ENCODE measurements at places on chromosomes 5 and 9.

- DNase-seq: no peak
Observed at GRCh38 chr9:135243201-135244190, 156.0 kb downstream of the OLFM1 start.

DNA sequence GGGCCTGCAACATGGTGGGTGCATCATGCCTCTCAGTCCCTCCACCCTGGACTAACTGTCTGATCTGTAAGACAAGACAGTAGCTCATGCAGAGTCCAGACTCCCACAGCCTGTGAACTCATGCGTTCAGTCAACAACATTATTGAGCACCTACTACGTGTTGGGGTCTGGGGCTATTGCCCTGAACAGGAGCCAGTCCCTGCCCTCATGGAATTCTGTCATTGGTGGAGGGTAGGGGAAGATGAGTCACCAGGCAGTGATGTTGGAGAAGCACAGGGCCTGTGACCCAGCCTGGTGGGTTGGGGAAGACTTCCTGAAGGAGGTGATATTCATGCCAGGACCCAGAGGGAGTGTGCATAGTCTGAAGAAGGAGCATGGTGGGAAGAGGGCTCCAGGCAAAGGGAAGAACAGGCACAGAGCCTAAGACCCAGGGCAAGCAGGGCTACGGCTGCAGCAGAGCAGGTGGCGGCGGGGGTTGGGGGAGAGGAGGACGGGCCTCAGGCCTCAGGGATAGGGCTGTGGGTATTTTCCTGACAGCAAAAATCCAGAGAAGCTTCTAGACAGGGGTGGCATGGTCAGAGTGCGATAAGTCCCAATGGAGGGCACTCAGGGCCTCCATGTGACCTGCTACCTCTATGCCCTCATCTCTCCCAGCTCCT, 26.7 kb upstream of the PSD2 start:
- no peak for DNase-seq

- DNase-seq: no peak
Observed at GRCh38 chr9:81183761-81184160, 505.6 kb downstream of the TLE1 start.

DNA sequence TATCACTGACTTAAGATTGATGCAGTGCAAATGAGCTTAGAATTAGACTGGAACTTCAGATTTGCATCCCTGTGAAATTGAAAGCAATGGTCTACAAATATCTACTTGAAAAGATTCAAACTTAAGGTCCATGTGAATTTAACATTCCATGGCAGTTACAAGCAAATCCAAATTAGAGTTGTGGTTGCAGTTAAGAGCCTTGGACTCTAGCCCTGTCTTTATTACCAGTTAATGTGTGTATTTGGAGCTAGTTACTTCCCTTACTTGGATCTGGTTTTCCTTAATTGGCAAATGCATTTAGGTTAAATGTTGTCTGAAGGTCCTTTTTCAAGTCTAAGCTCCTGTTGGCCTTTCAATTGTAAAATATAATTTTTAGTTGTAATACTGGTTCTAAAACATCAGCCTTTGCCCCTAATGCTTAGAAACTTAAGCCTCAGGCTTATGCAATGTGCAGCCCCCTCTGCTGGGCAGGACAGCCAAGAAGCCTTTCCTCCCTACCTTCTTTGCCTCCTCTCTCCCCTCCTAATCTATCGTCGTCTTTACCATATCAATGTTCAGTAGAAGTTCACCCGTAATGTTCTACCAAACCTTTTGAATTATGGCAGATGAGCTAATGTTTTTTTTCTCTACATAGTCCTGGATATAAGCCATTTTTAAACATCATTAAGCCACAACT, 59.5 kb downstream of the ERMP1 start:
- DNase-seq: no peak

DNA sequence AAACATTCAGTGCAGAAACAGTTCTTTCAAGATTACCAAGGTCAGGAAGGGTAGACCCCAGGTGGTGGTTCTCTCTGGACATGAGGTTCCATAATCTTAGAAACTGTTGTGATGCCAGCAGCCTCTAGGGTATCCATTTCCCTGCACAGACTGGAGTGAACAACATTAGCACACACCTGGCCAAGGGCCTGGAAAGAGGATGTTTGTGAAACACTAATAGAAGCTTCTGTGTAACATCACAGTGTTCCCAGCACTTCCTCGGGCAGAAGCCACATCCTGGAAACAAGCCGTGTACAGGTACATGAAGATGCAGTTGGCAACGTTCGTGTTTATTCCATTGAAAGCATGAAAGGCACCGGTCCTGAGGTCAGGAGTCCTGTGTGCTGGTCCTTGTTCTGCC, 598.2 kb upstream of the KLF4 start:
- DNase-seq: no peak

DNA sequence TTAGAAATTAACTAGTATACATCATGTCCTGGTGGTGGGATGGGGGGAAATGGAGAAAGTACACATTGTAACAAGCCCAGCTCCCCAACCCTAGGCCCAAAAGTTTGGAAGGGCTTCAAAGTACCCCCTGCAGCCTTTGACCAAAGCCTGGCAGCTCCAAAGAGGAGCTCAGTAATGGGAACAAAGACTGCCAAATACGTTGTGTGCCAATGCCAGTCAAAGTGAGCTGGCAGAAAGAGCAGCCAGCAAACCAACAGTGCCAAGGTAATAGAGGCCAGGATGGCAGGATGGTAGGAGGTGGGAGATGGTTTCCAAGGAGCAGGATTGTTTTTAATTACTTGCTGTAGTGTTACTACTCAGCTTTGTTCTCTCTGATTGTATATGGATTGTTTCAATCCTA, 248.3 kb downstream of the COX7C start:
- DNase-seq: no peak

GRCh38 chr9:74554751-74555419, 57.8 kb downstream of the RORB start:
- no peak for DNase-seq

GRCh38 chr9:129776938-129777768, 24.3 kb upstream of the PTGES start:
- no peak for DNase-seq

GRCh38 chr5:156956321-156956720, 6.7 kb downstream of the TIMD4 start:
- no peak for DNase-seq

DNA sequence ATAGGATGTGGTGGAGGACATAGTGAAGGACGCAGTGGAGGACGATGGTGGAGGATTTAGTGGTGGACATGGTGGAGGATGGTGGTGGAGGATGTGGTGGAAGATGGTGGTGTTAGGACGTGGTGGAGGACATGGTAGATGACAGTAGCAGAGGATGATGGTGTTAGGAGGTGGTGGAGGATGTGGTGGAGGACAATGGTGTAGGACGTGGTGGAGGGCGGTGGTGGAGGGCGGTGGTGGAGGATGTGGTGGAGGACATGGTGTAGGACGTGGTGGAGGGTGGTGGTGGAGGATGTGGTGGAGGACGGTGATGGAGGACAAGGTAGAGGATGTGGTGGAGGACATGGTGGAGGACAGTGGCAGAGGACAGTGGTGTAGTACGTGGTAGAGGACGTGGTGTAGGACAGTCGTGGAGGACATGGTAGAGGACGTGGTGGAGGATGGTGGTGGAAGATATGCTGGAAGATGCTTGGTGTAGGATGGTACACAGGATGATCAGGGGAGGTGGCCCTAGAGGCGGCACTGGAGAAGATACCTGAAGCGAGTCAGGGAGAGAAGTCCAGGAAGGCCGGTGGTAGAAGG, 68.7 kb downstream of the S1PR3 start:
- DNase-seq: no peak

DNA sequence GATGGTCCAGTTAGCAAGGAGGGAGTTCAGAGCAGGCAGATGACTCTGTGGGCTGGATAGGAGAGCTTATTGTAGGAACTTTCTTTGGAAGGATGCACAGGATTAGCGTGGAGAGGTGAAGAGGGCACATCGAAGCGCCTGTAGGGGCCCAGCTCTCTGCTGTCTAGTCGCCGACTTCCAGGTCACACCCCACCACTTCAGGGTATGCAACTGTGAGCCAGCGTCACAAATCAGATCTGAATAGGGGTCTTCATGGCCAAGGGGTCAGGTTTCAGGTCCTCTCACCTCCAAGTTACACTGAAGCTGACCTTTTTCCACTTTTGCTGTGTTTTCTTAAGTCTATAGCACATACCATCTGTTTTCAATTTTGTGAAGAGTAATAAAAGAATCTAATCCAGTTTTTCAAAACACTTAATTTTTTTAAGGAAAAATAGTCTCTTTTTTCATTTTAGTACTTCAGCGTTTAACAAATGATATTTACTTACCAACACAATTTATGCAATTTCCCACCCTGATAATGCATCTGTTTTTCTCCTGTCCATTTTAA, 364.2 kb upstream of the CLINT1 start:
- no peak for DNase-seq

DNA sequence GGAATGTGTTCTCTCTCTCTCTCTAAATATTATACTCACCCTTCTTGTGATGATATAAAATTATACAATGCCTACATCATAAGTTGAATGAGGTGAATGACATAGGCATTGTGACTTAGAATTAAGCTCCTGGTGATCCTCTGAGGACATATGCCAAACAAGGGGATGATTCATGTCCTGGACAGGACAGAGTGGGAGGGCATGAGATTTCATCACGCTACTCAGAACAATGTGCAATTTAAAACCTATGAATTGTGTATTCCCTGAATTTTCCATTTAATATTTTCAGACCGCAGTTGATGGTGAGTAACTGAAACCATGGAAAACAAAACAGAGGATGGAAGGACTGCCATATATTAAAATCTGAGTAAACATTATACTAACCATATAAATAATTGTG, 782.2 kb upstream of the NUDT12 start:
- DNase-seq: no peak

DNA sequence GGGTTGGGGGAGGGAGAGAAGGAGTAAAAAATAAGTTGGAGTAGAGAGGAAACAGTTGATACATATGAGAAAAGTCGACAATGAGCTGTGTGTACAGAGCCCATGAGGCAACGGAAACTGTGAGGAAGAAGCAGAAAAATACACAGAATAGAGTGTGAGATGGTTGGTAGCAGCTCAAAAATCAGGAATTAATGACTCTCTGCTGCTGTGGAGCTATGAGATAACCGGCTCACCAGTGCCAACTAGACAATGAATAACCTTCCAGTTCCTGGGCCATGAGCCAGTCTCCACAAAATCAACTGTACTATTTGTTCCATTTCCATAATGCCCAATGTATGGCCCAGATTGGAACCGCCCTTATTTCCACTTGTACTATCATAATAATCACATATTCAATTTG, 53.1 kb upstream of the NREP start:
- DNase-seq: no peak

DNA sequence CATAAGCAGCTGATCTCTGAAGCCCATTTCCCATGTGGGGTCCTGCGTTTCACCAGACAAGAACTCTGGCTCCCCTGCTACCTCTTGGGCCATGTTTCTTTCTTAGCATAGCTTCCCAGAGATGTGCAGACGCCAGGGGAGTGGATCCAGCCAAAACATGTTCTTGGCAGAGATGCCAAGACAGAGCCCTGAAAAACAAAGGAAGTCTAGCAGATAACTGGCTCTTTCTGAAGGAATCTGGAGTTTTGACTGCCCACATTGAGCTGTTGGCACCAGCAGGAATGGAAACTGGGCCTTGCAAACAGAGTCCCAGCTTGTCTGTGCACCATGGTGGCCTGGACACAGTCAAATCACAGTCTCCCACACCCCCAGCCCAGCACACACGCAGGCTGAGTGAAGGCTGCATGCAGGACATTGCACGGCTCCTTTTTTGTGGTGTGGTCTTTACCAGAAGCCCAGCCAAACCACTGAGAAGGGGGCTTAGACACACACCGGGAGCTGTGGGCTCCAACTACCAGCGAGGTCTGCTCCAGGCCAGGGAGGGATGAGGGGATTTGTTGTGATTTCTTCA, 114.7 kb downstream of the SNX18 start:
- DNase-seq: no peak
